ENCODE measurements at places on chromosomes 6 and 20.
A peak's percentile ranks its signal among the peaks of the same experiment; 100 is the strongest.

DNA sequence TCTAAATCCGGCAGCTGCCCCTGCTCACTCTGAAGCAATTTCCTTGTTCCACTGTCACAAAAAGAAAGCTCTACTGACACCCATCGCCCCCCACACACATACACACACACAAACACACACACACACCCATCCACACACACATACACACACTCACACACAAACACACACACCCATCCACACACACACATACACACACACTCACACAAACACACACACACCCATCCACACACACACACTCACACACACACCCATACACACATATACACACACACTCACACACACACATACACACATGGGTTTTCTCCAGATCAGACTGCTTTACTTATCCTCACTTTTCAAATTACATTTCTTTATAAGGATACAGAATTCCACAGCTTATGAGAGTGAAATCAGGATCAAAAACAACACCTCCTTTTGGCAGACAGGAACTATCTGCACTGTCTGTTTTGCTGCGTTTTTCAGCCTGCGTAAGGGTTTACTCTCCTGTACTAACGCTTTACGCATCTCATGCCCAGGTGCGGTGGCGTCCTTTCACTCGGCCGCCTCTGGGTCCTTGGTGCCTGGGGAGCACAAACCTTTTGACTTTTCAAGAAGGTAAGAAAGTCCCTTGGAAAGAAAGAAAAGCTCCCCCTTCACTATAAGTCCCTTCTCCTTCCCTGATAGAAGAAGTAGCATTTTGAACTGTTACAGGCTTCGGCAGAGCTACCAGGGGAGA, 8.0 kb downstream of the DACT2 start:
- no peak for DNase-seq

DNA sequence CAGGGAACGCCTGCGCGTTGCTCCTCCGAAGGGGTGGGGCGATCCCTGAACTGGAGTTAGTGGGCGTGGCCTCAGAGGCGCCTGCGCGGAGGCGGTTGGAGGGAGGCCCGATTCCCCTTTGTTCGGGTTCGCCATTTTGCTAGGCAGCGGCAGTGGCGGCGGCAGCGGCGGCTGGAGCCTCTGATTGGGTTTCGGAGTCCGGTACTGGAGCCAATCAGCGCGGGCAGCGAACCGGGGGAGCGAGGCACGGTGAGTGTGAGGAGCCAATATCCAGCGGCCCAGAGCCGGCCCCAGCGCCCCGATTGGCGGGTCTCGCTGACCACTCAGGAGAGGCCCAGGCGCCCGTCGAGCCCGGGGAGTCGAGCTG, at the start of gene NFYA:
NFYA (plus strand) TSS at position 139 of the 367 bp plus-strand sequence. CDS start 6,116 bp downstream, outside the sequence.
- DNase-seq, result peak; percentile 99

DNA sequence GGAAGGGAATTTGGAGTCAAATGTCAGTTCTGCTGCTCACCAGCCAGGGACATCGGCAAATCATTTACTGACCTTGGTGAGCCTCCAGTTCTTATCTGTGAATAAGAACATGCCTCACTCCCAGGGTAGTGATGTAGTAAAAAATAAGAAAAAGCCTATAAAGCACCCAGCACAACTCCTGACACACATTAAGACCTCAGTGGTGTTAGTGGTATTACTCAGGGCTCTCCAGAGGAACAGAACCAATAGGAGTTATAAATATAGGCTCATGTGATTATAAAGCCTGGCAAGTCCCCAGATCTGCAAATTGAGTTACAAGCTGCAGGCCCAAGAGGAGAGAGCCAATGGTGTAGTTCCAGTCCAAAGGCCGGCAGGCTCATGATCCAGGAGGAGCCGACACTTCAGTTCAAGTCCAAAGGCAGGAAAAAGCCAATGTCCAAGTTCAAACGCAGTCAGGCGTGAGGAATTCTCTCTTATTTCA, 71.3 kb upstream of the EYA2 start:
- DNase-seq, result no peak

GRCh38 chr6:119331663-119332286, 17.8 kb downstream of the MAN1A1 start:
- no peak for DNase-seq

- no peak for DNase-seq
Measured at GRCh38 chr6:105212587-105212986, 32.8 kb upstream of the POPDC3 start.

DNA sequence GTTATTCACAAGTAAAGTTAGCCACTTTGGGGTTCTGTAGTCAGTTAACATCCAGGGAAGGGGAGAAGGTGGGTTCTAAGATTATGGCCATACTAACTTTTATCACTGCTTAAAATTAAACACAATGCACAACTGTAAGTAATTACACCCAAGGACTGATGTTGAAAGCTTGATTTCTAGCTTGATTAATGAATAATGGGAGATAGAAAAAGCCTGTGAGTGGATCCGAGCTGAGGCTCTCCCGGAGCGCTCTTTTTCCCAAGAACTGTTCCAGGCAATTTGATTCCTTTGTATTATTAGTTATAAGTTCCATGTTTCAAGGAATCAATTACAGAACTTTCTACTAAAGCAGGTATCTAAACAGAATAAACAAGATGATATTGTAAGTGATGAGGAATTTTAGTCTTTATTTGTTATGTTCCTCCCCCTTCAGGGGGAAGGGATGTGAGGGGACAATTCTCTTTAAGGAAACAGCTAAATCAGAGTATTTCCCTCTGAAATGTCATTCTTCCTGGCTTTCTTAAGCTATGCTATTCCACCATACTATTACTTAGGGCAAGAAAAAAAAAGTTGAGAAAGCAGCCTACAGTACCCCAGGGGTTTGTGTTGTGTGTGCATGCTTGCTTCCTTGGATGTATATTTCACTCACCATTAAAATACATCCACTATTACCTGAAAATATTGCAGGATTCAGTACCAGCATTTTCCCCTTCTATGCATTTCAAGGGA, 3.8 kb downstream of the TSHZ2 start:
- no peak for DNase-seq

DNA sequence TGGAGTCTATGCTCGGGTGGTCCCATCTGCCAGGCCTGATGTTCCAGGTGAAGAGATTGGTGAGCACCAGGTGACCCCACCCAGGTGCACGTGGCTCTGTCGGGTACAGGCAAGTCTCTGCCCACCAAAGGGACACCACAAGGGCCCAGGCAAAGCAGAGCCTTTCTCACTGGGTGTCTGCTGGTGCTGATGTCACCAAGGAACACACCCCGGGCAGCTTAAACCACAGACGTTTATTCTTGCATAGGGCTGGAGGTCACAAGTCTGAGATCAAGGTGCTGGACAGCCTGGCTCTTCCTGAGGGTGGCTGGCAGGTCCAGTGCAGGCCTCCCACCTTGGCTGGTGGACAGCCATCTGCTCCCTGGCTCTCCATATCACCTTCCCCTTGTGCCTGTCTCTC, 100.7 kb upstream of the CD93 start:
- DNase-seq, result no peak

GRCh38 chr6:115681978-115682775, 378.5 kb downstream of the FRK start:
- DNase-seq, result no peak

GRCh38 chr20:10260316-10260715, 41.7 kb downstream of the SNAP25 start:
- no peak for DNase-seq

- no peak for DNase-seq
Measured at GRCh38 chr6:43103253-43103876, 27.3 kb downstream of the PTK7 start.

DNA sequence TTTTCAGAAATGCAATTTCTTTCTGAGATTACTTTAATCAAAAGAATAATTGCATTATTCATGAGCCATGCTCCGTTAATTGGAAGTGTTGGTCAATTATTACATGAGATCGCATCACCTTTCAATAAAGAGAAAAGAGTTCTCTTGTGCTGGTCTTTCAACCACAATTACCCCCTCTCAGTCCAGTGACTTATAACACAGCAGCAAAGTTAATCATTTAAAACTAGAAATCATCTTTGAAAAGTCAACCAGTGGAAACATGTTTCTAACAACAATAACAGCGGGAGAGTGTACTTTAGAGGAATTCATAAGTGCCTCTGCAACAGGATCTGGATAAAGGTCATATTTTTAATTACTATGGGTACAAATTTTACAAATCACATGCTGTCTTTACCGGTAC, 384.4 kb upstream of the AGPAT4 start:
- no peak for DNase-seq

- DNase-seq, result no peak
Measured at GRCh38 chr6:135902756-135903331, 51.3 kb downstream of the PDE7B start.

DNA sequence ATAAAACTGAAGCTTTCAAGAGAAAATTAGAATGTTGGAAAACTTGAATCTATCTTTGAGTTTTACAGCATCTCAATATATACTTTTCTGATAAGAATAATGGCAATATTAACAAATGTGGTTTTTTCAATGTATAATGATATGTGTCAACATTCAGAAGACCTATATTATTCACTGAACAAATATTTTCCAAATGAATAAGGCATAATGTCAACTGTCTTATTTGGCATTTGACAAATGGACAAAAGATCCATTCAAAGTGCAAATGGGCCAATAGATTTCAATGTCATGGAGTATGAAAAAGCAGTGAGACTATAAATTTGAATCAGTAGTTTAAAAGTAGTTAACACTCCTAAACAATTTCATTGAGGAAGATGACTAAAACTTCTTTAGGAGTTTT, 20.9 kb downstream of the LMBRD1 start:
- DNase-seq, result no peak

GRCh38 chr6:32148289-32149091, 3.2 kb downstream of the PRRT1 start:
- DNase-seq, result no peak

- DNase-seq, result peak; percentile 53
Measured at GRCh38 chr6:75458895-75459294, 34.7 kb downstream of the FILIP1 start.

- no peak for DNase-seq
Measured at GRCh38 chr20:57605045-57605444, 15.2 kb downstream of the ZBP1 start.

DNA sequence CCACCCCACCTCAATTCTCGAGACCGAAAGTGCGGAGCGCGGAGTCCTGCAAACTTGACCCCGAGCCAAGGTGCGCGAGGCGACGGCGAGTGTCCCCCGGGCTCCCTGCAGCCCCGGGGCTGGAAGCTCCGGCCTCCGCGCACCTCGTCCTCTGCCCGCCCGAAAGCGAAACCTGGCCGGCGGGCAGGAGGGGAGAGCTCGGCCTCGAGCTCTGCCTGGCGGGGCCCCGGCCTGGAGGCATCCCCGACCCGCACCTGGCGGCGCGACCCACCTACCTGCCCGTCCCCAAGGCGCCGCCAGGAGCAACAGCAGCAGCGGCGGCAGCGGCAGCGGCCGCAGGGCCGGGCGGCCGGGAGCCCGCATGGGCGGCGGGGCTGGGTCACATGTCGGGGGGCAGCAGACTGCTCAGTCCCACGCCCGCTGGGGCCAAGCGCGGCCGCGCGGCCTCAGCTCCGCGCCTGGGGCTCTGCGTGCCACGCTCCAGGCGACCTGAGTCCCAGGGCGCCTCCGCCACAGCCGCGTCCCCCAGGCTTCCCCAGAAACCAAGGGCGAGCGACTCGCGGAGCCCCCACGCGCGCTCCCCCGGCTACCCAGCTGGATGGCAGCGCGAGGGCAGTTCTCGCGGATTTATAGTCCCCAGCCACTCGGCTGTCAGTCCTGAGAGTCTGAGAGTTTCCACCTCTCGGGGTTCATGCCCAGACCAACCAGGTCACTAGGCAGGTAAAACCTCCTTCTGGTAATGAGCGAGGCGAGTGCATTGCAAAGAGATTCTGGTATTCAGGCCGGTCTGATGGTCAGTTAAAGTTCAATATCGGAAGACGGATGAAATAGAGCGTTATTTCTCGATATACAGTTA, at the start of gene IL20RA:
IL20RA (minus strand) TSS at position 600 of the 856 bp plus-strand sequence; CDS start at position 363, 237 bp downstream.
- DNase-seq, result peak; percentile 19

- DNase-seq, result no peak
Measured at GRCh38 chr6:43781941-43782704, 12.1 kb downstream of the VEGFA start.

DNA sequence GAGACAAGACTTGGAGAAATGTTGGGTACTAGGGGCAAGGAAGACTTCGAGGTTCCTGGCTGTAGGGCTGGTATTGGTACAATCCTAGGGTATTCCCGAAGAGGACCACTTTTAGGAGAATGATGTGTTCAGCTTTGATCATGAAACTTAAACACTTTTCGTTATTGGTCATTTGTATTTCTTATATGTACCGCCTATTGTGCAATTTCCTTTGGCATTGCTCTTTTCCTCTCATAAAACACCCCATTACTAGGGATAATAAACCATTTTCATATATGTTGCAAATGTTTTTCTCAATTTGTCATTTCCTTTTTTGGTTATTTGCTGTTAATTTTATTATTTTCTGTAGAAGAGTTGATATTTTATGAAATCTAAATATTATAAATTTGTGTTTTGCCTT, 18.9 kb upstream of the ARFGEF3 start:
- no peak for DNase-seq

GRCh38 chr6:38179300-38179699, 359.8 kb downstream of the ZFAND3 start:
- no peak for DNase-seq

- DNase-seq, result peak; percentile 43
Measured at GRCh38 chr20:17334932-17335331, 108.1 kb downstream of the PCSK2 start.

GRCh38 chr20:34452281-34452982, 63.8 kb upstream of the DYNLRB1 start:
- peak; percentile 18 for DNase-seq

DNA sequence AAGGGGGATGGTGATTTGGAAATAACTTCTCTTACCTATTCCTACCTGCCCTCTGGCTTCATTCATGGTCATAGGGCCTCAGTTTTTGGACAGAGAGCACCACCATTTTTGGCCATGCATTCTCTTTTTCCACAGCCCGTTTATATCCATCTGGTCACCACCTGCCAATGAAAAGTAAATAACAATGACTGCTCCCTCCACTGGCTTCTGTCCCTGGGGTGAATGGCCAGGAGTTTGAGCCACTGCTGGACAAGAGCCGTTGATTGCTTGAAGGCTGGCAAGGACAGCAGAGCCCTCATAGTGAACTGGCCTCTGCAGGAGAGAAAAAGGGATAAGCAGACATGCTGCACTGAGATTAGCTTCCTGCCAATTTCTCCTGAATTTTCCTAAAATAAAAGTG, 261.8 kb downstream of the ADGB start:
- no peak for DNase-seq

DNA sequence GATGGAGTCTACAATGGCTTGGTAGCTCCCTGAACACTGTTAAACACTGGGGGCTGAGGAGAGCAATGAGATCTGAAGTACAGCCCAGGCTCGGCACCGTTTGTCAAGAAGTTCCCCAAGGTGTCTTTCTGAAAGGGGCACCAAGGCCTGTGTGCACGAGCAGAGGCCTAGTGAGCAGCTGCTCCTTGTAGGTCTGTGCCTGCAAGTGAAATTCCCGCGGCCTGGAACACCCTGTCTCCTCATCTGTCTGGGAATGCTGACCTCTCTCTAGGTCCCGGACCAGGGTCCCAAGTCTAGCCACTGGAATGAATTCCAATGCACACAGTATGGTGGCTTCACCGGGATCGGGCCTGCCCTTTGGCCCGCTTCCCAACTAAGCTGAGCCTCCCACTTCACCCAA, 134.8 kb downstream of the FOXC1 start:
- no peak for DNase-seq

Measured in fibroblast of skin of back (primary cell).